ENCODE measurements at places on chromosomes 2 and 18.

GRCh38 chr18:36348971-36349417 lies 51.5 kb downstream of the FHOD3 start:
- no peak for DNase-seq

GRCh38 chr2:198465970-198466369 lies 661.6 kb downstream of the PLCL1 start:
- DNase-seq = no peak

- no peak for DNase-seq
Observed at GRCh38 chr2:11480859-11481258, 14.9 kb upstream of the E2F6 start.

DNA sequence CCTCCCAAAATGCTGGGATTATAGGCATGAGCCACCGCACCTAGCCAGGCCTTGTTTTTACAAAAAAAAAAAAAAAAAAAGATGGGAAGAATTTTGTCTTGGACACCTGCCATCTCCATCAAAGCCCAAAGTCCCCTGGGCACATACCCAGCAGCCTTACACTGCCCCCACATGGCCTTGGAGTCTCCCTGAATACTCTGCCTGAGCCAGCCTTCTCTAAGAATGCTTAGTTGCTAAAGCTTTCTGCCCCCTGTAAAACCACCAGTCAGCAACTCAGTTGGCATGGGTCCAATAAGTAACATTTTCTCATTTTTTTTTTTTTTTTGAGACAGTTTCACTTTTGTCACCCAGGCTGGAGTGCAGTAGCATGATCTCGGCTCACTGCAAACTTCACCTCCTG lies 40.6 kb downstream of the SPC25 start:
- DNase-seq = peak; percentile 8

DNA sequence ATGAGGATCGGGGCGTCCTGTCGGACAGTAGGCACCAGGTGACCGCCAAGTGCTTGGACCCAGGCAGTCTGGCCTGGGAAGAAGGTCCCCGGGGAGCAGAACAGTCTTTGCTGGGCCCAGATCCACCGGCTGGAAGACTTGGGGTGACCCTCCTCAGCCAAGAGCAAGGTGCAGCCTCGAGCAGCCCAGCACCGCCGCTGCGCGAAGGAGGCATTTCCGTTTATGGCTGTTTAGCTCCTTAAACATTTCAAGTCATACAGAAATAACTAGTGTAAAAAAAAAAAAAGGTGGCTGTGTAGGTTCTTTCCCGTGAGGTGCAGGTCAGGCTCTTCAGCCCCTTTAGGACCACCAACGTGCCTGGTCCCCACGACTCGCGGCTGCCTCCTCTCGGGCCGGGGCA lies 370.2 kb downstream of the CMPK2 start:
- no peak for DNase-seq

DNA sequence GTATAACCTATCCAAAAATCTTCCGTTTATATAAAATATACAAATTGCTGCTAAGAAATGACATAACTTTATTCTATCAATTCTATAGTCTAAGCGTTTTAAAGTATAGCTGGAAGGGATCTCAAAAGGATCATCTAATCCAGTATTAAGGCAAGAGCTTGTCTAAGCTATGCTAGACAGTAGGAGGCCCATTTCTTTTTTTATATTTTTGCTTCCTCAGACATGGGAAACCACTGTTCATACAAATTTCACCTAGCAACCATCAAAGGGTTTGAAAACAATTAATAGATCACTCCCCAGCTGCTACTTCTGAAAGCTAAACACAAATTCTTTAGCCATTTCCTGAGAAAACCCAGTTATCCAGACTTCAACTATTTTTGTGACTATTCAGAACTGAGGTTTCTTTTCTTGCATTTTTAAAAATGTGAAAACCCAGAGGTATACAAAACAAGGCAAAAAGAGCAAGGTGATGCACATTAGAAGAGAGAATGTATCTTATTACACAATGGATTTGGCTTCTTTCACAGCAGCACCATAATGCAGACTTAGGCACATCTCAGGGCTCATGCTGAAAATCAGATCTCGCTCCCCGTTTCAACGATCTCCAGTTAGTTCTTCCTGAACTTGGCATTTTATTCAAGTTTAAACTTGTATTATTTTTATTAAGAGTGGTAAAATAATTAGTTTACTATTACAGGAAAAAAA lies 274.4 kb downstream of the LRP1B start:
- no peak for DNase-seq

GRCh38 chr18:27185025-27185763 lies at the start of gene CHST9:
CHST9 (minus strand) TSS chr18:27185308; CDS start chr18:27142809, 42,499 bp downstream.
- DNase-seq = peak; percentile 4

DNA sequence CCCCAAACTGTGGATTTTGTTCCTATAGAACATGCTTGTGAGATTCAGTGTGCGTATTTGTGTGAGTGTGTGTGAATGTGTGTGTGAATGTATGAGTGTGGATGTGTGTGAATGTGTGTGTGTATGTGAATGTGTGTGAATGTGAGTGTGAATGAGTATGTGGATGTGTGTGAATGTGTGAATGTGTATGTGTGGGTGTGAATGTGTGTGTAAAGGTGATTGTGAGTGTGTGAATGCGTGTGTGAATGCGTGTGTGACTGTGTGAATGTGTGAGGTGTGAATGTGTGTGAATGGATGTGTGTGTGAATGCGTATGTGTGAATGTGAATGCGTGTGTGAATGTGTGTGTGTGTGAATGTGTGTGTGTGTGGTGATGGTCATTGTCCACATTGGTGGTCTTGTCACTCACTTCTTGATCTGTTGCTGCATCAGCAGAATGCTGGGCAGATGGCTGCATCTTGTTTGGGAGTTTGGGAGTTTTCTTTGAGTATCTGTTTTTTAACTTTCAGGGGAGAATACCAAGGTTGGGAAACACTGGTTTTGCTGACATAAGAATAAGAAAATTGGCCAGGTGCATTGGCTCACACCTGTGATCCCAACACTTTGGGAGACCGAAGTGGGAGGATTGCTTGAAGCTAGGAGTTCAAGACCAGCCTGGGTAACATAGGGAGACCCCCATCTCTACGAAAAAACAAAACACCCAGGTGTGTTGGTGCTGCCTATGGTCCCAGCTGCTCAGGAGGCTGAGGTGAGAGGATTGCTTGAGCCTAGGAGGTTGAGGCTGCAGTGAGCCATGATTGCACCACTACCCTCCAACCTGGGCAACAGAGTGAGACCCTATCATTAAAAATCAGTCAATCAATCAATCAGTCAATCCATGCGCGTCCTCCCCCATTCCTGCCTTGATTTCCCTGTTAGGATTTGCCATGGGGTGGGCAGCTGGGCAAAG lies 18.2 kb downstream of the AGAP1 start:
- no peak for DNase-seq

DNA sequence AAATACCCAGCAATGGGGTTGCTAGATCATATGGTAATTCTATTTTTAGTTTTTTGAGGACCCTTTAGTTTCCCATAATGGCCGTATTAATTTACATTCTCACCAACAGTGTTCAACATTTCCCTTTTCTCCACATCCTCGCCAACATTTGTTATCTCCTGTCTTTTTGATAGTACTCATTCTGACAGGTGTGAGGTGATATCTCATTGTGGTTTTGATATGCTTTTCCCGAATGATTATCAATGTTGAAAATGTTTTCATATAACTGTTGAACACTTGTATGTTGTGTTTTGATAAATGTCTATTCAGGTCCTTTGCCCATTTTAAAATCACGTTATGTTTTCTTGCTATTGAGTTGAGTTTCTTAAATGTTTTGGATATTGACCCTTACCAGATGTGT lies 5.8 kb upstream of the RIF1 start:
- DNase-seq = no peak

DNA sequence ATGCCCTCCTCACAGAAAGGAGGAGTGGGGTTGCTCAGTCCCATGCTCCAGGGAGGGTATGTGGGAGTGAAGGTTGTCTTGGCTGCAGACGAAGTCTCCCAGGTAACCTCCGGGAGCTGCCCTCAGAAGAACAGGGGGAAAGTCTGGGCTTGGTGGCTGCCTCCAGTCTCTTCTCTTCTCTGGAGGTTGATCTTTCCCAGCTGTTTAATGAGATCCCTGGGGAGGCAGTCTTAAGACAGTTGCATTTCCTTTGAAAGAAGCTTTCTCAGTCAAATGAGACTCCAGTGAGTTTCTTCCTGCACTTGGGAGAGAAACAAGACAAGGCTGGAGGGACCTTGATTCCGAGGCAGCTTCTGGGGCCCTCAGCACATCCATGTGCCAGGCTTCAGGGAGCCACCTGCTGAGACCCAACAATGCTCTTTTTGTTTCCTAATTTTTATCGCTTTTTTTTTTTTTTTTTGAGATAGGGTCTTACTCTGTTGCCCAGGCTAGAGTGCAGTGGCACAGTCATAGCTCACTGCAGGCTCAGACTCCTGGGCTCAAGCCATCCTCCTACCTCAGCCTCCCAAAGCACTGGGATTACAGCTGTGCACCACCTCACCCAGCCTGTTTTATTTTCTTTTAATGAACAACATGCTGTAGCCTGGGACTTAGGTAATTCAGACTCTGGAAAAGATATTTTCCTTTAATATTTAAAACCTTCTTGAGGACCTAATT lies 71.7 kb upstream of the TPO start:
- no peak for DNase-seq

GRCh38 chr18:47758000-47758399 lies 172.5 kb downstream of the SMAD2 start:
- DNase-seq = no peak

- DNase-seq = no peak
Observed at GRCh38 chr2:61379521-61379920, 91.4 kb downstream of the USP34 start.

- DNase-seq = no peak
Observed at GRCh38 chr18:3294435-3295080, 32.6 kb downstream of the MYL12B start.

DNA sequence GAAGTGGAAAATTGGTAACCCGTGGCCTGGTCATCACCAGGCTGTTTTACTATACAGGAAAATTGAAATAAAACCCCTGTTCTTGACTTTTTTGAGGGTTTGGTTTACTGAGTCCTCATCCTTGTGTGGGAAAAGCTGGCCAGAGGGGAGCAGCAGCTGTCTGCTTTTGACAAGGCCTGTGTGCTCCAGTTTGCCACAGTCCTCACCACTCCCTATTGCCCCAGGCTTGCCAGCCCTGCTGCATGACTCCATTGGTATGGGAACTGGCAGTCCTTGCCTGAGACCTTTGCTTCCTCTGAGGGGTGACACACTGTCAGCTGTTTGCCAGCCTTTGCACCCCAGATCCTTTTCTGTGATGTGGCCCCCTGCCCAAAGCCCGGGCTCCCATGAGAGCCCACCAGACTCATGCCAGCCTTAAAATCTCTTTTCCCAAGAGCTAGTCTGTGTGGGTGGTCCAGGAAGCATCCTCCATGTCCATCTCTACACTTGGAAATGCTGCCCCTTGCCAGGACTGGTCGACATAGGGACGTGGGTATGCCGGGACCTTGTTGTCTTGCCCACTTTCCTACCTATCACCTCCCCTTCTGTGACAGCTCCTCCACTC lies 39.0 kb downstream of the GLI2 start:
- no peak for DNase-seq

DNA sequence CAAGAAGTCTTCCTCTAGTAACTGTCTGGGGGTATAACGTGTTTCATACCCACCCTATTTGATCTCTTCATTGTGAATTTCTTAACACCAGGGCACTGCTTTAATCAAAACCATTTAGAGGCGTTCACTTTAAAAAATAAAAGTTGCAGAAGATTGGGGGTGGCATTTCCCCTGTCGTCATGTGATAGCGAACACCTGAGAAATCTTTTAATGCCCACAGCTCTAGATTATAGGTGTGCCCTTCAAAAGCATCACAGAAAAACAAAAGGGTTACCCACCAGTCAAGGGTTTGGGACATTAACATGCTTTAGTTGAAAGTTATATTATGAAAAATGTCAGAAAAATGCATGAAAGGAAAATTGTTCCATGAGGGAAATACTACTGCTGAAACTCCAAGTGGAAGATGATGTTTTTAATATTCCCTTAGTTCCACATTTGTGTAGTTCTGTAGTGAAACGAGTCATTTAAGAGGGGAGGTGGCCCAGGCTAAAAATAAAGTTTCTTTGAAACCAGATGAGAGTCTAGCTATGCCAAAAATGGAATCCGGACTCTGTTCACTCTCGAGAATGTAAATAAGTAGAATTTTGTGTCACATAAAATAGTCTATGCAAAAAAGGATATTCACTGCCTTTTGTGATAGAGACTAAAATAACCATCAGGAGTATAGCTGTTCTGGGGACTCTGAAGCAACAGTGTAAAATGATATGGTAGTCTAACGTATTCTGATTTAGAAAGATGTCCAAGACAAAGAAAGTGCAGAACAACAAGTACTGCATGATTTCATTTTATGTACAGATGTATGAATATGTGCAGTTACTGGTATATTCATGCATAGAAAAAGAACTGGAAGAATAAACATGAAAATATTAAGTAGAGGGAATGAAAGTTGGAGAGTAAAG lies 95.3 kb downstream of the TMEM247 start:
- no peak for DNase-seq

DNA sequence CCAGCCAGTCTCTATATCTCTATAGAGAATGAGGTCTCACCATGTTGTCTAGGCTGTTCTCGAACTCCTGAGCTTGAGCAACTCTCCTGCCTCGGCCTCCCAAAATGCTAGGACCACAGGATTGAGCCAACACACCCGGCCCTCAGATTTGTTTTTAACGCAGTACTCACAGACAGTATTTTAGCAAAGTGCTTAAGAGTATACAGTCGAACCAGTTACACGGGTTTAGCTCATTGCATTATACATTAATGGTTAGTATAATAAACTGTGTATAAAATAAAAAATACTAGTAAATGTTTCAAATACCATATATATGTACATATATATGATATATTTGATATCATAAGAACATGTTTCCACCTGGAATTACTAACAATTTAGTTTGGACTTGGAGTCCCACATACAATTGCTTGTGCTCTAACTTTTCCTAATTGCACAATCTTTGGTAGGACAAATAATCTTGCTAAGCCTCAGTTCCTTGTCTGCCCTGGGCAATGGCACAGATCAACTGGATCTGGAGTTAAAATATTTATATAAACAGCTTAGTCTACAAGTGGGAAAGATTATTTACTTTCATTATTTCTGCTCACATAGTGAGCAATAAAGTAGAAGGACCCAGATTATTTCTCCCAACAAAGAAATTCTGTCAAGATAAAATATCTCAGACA lies 508.9 kb upstream of the LRATD1 start:
- DNase-seq = no peak

- DNase-seq = no peak
Observed at GRCh38 chr18:23542461-23542860, 39.1 kb downstream of the RMC1 start.

GRCh38 chr2:7510353-7510752 lies 593.1 kb downstream of the RNF144A start:
- no peak for DNase-seq

DNA sequence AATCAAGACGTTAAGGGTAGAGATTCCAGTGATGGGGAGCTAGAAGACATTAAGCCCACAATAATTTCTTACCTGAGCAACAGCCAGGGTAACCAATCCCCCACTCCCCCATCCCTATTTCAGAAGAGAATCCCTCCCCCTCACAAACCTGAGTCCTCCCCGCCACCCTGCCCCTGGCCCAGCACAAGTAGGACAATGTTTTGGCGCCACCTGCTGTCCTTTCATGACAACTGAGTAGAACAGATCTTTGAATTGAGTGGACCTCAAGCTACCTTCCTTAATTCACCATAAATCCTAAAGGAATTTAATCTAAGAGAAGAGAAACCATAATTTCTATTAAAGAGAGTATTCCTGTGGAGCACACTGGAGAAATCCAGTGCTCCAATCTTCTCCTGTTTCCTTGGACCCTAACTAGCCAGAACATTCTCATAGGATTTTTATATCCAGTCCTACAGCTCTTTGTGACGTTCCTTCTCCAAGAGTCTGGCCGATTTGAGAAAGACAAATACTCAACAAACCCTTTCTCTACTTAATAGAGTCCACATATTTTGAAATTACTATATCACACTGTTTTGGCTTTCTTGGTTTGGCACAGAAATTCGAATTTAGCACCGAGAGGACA lies 41.1 kb downstream of the NHEJ1 start:
- peak; percentile 82 for DNase-seq

- DNase-seq = peak; percentile 41
Observed at GRCh38 chr2:200454927-200455801, 54.7 kb downstream of the KCTD18 start.

All from activated CD4-positive, alpha-beta T cell treated with anti-CD3 and anti-CD28 coated beads for 36 hours (primary cell).